Stimulated activated effector memory CD8-positive, alpha-beta T cell treated with anti-CD3 and anti-CD28 coated beads, Interleukin-12 subunit alpha, Interleukin-12 subunit beta, amount 100 ng/mL, for 72 hours (primary cell): ENCODE measurements at places on chromosomes 5 and 9.

DNA sequence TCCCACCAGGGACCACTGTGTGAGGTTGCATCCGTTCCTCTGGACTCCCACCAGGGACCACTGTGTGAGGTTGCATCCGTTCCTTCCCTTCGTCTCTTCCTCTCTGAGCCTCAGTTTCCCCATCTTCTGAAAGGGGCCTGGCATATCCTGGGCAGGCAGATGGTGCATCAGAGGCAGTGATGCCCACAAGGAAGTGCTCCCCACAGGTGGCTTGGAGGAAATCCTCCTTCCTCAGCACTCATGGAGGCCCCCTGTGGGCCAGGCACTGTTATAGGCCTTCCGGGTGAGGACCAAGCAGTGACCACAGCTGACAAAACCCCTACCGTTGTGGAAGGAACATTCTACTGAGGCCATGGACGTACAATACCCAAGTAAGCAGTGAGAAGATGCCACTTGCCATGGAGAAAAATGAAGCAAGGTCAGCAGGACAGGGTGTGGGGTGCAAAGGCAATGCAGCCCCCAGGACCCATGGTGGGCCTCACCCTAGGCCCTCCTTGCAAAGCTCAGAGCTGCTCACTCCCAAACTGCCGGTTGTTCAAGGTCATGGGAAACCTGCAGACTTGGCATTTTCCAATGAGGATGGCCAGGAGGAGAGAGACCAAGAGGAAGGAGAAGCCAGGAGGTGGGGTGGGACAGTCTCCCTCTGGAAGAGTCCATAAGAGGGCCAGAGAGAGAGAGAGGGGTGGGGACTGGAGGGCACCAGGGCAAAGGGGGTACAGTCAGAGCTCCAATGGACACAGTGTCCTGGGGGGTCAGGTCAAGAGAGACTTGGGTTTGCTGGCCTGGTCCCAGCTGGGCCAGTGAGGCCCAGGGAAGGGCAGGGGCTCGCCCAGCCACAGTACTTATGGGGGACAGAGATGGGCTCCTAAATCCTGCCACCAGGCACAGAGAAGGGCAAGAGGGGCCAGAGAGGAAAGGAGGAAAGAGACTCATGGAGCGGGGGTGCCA is 51.1 kb downstream of the C9orf50 start:
- no peak for DNase-seq

- DNase-seq = no peak
Measured at GRCh38 chr5:55645304-55645703, 66.8 kb downstream of the SLC38A9 start.

DNA sequence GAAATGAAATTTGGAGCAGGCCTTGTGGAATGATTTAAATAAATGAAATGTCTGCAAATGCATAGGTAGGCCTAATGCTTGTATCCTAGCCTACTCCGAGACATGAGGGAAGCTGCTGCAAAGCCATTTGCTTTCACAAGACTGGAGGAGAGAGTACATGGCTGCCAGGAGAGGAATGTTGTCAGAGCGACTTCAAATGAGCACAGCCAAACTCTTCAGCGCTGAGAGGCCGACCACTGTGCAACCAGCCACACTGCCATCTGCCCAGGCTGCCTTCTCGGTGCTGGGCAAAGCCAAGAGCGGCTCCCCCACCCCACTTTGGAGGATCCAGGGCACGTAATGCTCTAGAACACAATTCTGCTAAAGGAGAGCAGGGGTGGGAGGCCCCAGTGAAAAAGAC is 122.6 kb downstream of the RASEF start:
- no peak for DNase-seq

DNA sequence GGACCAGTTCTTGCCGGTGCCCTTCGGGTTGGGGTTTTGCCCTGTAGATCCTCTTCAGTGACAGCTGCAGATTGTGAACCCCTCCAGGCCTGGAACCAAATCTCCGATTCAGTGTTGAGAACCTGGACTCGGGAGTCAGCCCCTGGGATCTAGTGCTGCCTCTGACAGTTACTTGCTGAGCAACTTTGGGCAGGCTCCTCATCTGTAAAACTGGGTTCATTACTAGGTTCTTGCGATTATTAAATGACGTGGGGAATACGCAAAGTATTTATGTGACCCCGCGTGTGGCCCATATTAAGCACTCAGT is 600 bp downstream of the ERCC6L2 start:
- no peak for DNase-seq

DNA sequence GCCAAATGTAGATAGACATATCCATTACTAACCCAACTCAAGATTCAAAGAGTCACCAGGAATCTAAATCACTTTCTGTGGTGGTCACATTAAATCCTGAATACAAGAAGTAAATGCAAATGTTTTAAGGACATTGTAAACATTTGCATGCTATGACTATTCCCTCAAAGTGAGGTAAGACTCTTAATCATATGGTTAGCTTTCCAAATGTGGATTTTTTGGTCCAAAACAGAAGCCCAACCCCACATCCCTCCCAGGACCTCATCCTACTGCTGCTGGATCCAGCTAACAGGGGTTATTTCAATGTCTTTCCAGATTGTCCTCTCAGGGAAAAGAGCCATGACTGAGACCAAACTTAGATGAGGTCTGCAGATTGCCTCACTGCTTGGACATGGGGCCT is 228.1 kb upstream of the PANK3 start:
- no peak for DNase-seq

DNA sequence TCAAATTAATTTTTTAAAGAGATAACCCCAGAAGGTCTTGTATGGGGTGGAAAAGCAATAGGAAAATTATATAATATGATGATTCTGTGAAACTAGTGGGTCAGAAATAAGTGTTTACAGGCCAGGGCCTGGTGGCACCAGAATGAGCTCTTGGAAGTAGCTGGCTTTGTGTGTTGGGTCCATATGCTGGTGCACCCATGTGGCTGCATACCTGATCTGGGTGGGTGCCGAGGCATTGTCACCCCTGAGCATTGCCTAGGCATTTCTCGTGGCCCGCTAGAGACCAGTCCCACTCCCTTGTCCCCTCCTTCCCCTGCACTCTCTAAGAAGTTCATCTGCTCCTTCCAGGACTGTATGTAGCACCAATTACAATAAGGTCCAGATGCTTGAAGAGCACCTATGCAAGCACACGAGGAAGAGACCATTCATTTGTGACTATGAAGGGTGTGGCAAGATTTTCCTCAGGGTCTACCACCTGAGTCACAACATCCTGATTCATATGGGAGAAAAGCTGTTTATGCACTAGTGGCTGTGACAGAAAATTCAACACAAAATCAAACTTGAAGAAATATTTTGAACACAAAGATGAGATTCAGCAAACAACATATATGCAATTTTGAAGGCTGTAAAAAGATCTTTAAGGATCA is 19.8 kb upstream of the IL33 start:
- DNase-seq = no peak

DNA sequence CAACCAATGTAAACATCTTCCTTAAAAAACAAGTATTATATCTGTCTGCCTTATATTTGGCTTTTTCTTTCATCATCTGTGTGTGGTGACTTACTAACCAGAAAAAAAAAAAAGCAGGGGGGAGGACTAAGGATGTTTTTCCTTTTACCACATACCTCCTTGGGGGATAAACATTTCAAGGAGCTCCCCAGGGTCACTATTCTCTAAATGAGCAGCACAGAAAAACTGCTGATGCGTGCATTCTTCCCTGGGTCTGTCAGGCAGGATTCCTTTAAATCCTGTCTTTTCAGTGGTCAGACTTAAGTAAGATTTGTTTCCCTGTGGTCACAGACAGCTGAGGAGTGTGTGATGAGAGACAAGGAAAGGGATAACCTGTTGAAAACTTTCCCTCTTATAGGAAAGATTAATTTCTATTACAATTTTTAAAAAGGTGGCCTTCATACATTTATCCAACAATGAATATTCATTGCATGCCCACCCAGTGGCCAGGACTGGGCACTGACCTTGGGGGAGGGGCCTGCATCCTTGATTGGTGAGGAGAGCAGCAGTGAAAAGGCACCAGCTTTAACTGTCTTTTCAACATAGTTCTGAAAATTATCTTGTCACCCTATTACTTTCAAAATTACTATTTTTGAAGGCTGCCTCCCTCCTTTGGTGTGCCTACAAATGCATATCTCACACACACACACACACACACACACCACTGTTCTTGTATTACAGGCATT is 123.1 kb downstream of the TLE4 start:
- no peak for DNase-seq

DNA sequence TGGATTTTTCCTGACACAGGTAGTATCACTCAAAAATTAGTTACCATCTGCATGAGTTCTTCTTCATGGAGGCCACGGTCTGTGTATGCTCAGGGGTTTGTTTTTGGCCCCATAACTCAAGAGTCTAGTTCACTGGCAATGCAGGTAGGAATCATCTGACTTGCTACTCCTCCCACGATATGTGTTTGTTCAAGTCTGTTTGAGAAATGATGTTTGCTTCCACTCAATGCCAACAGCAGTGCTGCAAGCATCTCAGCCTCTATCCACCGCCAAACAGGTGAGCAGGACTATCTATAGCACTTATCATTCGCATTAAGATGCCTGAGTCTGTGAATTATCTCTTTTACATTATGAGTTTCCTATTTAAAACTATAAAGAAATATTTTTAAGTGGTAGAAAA is 264.8 kb upstream of the PTGER4 start:
- DNase-seq = no peak

DNA sequence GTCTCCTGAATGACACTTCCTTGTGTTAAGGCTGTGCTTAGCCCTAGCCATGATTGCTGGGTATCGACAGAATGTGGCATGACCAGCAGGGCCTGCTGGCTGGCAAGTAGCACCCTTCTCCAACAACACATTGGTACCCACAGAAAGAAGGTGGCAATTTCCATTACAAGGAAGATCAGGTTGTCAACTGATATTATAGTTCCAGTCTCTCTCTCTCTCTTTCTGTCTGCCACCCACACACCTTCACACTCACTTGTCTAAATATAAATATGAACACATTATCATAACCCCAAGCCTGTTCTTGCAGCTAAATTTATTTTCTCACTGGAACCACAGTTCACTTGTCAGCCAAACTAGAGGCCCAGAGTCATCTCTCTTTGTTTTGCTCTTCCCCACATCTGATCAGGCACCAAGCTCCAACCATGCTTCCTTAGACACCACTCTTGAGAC is 408.1 kb upstream of the PIK3R1 start:
- DNase-seq = no peak

DNA sequence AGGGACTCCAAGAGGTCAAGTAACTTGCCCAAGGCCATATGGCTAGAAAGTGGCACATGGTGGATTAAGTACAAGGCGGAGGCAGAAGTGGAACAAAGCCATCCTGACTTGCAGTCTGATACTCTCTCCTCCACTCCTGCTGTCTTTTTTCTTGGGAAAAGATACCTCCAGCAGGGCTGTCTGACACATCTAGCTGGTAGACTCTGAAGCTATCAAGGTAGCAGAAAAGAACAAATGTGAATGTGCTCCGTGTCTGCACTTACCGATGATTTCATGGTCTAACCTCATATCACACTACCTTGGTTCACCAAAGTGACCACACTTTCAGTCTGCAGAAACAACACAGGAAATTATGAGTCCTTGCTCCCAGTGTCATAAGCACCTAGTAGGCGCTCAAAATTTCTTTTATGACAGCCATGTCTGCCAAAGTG is 284.8 kb downstream of the CRB2 start:
- peak; percentile 8 for DNase-seq

DNA sequence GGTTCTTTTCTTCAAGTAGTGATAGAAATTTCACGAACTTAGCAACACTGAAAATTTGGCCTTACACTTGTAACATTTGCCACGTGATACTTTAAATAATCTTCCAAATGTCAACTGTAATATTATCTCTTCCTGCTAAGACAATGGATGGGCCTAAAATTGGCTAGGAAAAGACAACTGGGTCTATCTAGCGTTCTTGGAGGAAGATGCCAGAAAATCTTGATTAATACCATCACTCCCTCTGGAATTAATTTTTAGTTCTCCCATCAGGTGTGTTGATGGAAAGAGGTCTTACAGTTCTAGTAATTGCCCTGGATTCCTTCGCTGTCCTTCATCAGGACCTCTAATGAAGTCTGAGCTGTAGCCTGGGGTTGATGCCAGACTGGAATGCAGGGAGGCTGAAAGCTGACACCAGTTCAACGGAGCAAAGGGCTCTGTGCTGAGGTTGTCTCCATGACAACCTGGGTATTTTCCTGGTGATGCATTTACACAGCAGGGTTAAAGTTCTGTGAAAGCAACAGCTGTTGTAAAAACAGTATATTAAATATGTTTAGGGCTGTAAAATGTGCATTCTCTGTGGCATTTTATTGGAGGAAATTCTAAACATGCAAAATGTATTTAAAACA is 92.3 kb downstream of the GAS1 start:
- no peak for DNase-seq

GRCh38 chr5:12095808-12096281 is 191.6 kb upstream of the CTNND2 start:
- no peak for DNase-seq

- no peak for DNase-seq
Measured at GRCh38 chr5:137761566-137761965, 7.4 kb upstream of the HNRNPA0 start.

- no peak for DNase-seq
Measured at GRCh38 chr5:57246426-57246825, 72.6 kb downstream of the GPBP1 start.

- no peak for DNase-seq
Measured at GRCh38 chr5:59180515-59180914, 597.6 kb downstream of the RAB3C start.

DNA sequence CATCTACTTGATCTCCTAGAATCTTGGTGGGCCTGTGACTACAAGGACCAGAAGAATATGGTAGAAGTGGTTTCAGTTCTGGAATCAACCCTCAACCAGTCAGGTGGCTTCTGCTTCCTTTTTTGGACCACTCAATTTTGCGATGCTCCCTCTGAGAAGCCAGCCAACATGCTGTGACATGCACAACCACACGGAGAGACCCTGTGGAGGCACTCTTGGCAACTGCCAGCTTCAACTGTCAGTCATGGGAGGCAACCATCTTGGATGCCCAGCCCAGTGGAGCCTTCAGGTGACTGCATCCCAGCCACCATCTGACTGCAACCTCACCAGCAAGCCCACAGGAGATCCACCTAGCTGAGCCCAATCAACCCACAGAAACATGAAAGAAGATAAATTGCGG is 137.3 kb downstream of the FAM114A2 start:
- DNase-seq = no peak

- no peak for DNase-seq
Measured at GRCh38 chr9:79928661-79929223, 357.0 kb downstream of the TLE4 start.

GRCh38 chr5:127950707-127951391 is 132.7 kb upstream of the SLC12A2 start:
- DNase-seq = no peak

GRCh38 chr5:131324303-131324702 is 60.5 kb downstream of the CDC42SE2 start:
- DNase-seq = no peak

GRCh38 chr5:179832039-179832745 is 11.5 kb downstream of the SQSTM1 start:
- no peak for DNase-seq

DNA sequence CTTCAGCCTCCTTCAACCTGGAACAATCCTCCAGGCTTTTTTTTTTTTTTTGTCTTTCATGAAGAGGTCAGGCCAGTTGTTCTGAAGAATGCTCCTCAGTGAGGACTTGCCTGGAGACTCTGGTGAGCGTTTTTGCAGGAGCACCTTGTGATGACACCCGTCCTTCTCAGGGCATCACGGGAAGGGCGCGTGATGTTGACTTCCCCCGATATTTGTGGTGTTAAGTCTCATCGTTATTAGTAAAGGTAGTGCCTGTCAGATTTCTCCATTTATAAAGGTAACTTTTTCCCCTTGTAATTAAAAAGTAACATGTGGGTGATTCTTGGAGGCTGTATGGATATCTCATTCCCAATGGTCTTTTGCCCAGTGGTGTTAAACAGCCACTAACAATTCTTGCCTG is 11.1 kb upstream of the PSMB7 start:
- no peak for DNase-seq
